ENCODE measurements at places on chromosomes 13 and 19. TPM values are rescaled to one million over a fixed set of nuclear protein-coding genes. Genes with fewer than 3 reads are reported as not detected.

DIRAS1 gene
- 3.8 TPM for total RNA-seq

PSG6 gene
- not detected for total RNA-seq

OR4F17 gene
- not detected for total RNA-seq

CRLF1 gene
- 2.6 TPM for total RNA-seq

OVOL3 gene
- total RNA-seq, result not detected

TNNT1 gene
- total RNA-seq, result 87.9 TPM

SOHLH2 gene
- total RNA-seq, result 2.3 TPM

NEK5 gene
- 2.3 TPM for total RNA-seq

LIPE gene
- 10.2 TPM for total RNA-seq

ZNF682 gene
- total RNA-seq, result 4.9 TPM

DNA sequence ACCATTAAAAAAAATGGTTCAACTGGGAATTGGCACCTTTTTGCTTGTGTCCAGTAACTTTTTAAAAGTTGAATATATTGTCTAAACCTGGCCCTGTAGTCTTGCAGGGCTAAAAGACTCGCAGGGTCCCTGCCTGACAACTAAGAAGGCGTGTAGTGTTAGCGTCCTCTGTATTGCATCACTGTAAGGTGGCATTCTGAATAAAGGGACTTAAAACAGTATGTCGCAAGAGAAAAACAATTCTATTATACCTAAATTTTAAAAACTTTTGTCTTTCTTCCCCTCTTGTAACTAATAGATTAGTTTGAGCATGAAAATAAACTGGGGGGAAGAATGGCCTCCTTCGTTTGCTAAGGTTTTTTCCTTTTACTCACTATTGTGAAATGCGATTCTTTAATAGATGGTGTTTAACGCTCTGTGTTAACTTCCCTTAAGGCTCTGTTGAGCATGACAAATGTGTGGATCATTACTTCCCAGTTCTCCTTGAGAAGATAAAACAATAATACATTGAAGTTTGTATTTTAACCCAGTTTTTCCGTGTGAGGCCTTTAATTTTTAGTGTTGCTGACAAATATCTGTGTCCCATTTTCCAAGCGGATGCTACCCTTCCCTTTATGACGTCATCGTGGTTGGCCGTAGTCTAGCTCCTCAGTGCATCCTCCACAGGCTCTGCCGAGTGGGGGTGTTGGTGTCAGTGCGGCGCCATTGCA lies 134.6 kb downstream of the KATNAL1 start:
- no peak for DNase-seq

- no peak for DNase-seq
Observed at GRCh38 chr13:23377579-23377978, 55.9 kb downstream of the SACS start.

DNA sequence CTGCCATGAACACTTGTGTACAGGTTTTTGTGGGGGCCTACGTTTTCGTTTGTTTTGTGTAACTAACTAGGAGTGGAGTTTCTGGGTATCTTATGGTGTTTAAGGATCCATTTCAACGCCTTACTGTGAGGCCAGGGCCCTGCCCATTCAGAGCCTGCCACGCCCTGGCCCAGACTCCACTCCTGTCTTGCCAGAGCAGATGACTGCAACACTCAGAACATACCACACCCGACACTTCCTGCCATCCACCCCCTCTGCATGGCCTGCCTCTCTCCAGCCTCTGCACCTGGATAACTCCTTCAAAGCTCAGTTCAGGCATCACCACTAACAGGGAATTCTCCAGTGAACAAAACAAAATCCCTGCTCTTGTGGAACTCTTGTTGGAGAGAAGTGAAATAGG lies 43.2 kb downstream of the RGCC start:
- DNase-seq, result no peak

- DNase-seq, result no peak
Observed at GRCh38 chr19:11880598-11880997, 7.0 kb upstream of the ZNF69 start.

GRCh38 chr13:39201180-39201579 lies 162.9 kb downstream of the NHLRC3 start:
- DNase-seq, result no peak

DNA sequence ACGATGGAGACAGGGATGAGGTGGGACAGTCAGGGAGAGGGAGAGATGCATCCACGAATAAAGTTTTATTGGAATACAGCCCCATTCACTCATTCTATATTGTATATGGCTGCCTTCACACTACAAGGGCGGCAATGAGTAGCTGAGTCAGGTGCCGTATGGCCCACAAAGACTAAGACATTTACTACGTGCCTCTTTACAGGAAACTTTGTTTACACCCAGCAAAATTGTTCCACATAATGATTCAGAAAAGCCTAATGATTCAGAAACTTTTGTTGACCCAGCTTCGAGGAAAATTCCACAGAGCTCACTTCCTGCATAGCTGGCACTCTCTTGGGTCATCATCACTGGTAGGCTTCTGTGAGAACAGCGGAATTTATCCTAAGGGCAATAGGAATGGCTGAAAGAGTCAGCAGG lies 87.3 kb upstream of the PEG3 start:
- DNase-seq, result no peak

GRCh38 chr19:49588365-49589122 lies 2.4 kb upstream of the PRR12 start:
- DNase-seq, result no peak

DNA sequence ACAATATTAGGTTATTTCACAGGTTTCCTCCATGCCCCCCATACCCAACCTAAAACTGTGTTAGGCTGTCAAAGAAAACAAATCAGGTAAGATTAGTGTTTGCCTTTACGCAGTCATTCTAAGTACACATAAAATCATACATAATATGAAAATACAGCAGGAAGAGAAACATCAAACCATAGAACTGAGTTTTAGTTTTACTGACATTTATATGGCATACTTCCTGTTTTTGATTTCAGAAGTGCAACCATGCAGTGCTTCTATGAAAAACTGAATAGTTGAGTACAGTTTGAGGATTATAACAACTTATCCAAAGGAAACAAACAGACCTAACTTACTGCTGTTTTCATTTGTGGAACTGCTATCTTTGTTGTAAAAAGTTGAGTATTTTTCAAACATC lies 91.3 kb downstream of the KCNRG start:
- DNase-seq, result no peak

DNA sequence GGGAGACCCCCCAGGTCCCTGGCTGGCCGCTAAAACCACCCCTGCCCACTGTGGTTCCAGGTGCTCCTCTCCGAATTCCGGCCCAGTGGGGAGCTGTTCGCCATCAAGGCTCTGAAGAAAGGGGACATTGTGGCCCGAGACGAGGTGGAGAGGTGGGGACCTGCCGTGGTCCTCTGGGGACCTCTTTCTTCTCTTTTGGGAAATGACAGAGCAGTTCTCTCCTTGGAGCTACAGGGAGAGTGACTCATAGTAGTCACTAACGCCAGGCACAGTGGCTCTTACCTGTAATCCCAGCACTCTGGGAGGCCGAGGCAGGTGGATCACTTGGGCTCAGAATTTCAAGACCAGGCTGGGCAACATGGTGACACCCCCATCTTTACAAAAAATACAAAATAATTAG lies 7.3 kb downstream of the PTGER1 start:
- DNase-seq, result no peak

DNA sequence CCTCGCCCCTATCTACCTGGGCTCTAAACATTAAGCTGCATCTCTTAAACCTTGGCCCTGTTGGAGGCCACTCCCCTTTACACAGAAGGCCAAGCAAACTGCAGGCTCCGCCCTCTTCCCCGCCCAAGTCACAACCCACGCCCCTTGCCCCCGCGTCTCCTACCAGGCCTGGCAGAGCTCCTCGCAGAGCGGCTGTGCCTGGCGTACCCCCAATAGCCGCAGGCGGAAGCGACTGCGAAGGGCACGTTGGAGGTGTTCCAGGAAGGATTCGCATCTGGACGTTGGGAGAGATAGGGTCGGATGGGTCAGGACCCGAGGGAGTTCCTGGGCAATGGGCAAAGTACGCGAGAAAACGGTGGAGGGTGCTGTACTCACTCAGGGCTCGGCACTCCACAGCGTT lies 5.9 kb downstream of the RTBDN start:
- no peak for DNase-seq

DNA sequence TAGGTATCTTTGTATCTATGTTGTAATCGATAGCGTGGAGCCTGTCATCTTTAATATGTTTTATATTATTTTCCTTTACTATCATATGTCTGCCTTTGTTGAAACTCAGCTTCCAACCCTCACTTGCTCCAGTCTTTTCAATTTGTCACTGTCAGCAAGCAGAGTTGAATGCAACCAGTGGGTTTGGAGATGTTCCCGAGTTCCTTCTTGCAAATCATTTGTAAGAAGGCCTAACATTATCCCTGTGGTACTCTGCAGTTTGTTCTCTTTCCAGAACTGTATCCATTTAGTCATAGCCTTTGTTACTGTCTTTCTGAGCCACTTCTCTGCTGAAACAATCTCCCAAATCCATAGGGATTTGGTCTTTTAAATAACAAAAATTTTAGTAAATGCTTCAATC lies 41.8 kb downstream of the RNASEH2B start:
- no peak for DNase-seq

DNA sequence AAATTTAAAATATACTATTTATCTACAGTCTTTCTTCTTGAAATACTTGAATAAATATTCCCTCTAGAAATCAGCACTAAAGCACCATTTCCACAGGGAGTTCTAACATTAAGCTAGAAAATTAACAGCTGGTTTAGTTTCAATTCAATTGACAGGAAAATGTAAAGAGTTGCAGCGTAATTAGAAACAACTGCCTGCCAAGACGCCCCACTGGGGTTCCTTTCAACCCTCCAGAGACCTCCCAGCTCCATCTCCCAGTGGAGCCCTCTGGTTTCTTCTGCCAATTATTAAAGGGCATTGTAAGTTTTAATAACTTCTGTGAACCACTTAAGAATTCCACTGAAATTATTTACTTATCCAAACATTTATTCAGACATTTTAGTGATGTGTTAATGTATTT lies 4.2 kb downstream of the GJA3 start:
- DNase-seq, result no peak

- DNase-seq, result no peak
Observed at GRCh38 chr13:104318121-104318520, 1251.9 kb upstream of the SLC10A2 start.

GRCh38 chr13:106874323-106874722 lies 306.4 kb upstream of the ARGLU1 start:
- no peak for DNase-seq

- DNase-seq, result peak; percentile 96
Observed at GRCh38 chr19:1112268-1113029, 8.7 kb downstream of the GPX4 start.

- peak; percentile 43 for DNase-seq
Observed at GRCh38 chr13:98839856-98840769, 87.6 kb upstream of the SLC15A1 start.

DNA sequence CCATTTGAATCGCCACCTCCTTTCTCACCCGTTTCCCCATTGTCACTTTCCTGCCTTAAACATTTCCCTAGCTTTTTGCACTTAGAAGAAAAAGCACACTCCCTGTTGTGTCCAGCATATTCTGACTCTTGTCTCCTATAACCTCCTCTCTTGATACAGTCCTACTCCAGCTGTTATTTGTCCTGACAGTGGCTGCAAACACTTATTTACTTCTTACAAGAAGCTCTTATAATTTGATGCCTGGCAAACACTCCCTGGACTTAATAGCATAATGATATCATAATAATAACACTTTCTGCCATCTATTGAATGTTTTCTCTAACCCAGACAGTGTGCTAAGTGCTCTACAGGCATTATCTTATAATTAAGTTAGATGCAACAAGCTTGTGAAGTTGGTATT lies 76.6 kb downstream of the DGKH start:
- no peak for DNase-seq

DNA sequence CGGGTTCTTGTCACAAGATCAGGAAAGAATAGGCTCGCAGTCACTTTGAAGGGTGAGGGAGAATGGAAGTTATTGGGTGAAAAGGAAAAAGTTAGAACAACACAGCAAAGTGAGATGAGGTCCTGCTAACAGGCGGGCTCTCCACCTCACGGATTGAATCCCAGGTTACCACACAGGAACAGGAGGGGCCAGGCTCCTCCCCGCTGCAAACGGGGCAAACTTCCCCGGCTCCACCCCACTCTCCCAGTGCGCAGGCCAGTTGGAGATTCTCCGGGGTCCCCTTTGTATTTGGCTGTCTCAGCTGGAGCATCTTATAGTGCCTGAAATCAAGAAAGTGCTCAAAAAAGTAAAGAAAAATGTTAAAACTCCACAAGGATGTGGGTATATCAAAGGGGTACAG lies 78.3 kb upstream of the IPO5 start:
- no peak for DNase-seq

DNA sequence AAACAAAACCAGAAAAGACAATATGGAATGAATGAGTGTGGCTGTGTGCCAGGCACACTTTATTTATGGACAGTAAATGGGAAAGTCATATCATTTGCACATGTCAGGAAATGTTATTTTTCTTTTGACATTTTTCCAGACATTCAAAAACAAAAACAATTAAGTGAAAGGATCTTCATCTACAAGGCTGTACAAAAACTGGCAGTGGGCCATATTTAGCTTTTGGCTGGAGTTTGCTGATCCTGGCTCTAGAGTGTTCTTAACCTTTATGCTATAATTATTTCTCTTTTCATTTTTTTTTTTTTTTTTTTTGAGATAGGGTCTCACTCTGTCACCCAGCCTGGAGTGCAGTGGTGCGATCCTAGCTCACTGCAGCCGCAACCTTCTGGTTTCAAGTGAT lies 6.5 kb upstream of the TNFSF9 start:
- no peak for DNase-seq

- DNase-seq, result no peak
Observed at GRCh38 chr19:34961775-34962686, 2.0 kb downstream of the ZNF792 start.

DNA sequence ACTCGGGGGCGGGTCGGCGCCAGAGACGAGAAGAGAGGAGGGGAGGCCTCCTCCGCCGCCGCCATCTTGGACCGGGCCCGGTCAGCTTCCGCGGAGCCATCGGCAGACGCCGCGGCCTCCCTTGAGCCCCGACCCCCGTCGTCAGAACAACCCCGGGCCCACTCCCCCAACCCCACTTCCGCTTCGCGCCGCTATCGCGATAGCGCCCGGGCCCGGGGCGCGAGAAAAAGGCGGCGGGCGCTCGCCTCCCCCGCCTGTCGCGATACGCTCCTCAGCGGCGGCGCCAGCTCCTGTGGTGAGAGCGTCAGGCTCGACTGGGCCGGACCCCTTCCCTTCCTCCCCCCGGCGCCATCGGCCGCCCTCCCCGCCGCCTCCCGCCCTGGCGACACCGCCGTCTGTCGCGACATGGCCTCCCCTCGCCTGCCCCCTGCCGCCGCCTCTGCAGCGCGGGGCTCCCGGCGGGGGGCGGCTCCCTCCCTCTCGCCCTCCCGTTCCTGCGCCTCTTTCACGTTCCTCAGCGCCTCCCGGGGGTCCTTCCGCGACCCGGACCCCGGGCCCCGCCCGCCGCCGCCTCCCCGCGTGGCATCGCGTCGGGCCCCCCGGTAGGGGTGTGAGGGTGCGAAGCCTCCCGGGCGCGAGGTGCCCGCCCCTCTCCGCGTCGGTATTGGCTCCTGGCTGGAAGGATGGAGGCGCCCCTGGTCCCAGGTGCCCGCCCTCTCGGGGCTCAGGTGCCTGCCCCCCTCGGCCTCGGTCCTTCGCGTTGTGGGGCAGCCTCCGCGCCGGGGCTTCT lies at the start of gene CNOT3:
Gene CNOT3, plus strand, starts transcription at position 64 of the 790 bp plus-strand sequence. CDS start 5,217 bp downstream, outside the sequence.
- no peak for DNase-seq

All from prostate gland (tissue), 2 donors.